Activated T-helper 1 cell treated with anti-CD3 and anti-CD28 coated beads, Interleukin-12 subunit alpha, Interleukin-12 subunit beta, Interleukin-2, Interleukin-4 antibody, amounts not matched to agents 30 ng/mL and 10 ng/mL and 1 ng/mL, durations not matched to agents 14 hours and 24 hours and 36 hours (primary cell): ENCODE measurements at places on chromosomes 1 and 21. TPM values are rescaled to one million over a fixed set of nuclear protein-coding genes. Genes with fewer than 3 reads are reported as not detected.

DNA sequence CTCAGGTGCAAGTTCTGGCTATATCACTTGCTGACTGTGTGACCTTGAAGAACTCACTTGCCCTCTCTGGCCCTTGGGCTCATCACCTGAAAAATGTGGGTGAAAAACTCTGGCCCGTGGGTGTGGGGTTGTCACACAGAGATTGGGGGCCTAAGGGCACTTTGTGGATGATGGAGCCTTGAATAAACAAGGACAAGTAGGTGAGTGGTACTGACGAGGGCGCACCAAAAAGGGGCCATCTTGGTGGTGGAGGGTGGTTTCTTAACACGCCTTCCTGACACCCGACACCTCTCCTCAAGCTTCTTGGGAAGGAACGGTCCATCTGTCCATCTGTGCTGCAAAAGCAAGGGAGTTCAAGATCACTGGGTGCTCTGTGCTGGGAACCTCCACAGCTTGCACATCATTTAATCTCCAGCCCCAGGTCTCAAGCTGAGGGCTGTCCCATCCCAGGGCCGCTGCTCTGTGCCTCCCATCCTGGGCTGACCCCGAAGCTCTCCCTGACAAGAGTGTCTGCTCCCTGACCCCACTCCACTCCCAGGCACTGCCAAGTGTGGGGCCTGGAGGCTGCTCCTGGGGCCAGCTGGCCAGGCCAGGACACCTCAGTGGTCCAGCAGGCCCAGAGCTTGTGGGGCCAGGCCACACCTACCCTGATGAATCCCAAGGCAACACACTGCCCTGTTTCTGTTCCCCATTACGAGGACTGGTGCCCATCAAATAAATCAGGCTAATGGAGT is 97.3 kb downstream of the GLIS1 start:
- H3K4me3 ChIP-seq = no peak overlapping the region
- H3K27me3 ChIP-seq = no peaks in the 10 kb centered on the region
- no peaks in the 10 kb centered on the region for H3K36me3 ChIP-seq
- no peak for DNase-seq

GRCh38 chr1:113903501-113904292 is 902 bp downstream of the AP4B1 start:
- H3K36me3 ChIP-seq = peaks cover 47% of the 10 kb centered on the region
- peaks cover 65% of the 10 kb centered on the region for H3K4me1 ChIP-seq
- no peak for DNase-seq
- no peaks in the 10 kb centered on the region for H3K27me3 ChIP-seq

DNA sequence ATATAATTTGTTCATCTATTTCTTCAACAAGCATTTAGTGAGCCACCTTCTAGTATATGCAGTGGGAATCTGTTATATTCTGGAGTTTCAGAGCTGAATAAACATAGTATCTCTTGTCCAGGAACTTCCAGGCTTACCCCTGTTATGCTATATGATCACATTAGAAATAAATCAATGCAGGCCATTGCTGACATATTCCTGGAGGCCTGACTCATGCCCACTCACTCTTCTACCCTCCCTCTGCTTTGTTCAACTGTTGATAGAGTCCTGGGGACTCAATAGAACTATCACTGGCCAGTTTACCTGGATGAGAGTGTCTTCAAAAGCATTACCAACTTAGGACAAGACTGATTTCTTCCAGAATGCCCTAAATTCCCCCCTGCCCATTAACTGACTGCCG is 29.3 kb upstream of the SRSF10 start:
- H3K4me3 ChIP-seq = no peak overlapping the region
- no peak for DNase-seq
- H3K4me1 ChIP-seq = no peaks in the 10 kb centered on the region
- no peaks in the 10 kb centered on the region for H3K36me3 ChIP-seq
- H3K27ac ChIP-seq = no peak overlapping the region

DNA sequence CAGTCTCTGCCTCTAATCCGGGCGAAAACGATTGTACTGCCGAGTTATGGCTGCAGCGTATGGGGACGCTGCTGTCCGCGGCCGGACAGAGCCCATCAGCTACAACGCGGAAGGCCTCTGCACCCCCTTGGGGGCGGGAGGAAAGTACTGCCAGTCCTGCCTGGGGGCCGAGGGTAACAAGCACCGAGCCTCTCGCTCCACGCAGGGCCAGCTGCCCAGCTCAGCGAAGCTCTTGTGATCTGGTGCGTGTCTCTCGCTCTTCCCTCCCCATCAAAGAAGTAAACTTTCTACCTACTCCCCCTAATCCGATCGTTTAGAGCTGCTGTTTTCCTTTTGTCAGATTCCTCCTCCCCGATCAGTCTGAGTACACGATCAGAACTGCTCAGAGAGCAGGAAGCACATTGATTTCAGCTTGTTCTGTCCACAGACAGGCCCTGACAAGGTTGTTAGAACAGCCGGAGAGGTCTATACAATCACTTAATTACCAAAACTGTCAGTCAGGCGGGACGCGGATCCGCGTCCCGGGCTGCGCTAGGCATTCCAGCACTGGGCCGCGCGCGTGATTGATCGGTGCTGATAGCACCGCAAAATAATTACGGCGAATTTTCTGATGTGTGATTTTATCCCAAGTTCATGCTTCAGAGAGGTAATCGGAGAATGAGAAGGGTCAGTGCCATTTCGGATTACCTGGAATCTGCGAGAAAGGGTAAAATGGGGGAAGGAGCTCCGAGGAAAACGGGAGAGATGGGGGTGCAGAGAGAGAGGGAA is 8.7 kb upstream of the BARHL2 start:
- peak overlapping the region; percentile 84 for H3K27ac ChIP-seq
- peaks cover 92% of the 10 kb centered on the region for H3K27me3 ChIP-seq
- H3K4me1 ChIP-seq = peaks cover 58% of the 10 kb centered on the region
- no peak for DNase-seq

DNA sequence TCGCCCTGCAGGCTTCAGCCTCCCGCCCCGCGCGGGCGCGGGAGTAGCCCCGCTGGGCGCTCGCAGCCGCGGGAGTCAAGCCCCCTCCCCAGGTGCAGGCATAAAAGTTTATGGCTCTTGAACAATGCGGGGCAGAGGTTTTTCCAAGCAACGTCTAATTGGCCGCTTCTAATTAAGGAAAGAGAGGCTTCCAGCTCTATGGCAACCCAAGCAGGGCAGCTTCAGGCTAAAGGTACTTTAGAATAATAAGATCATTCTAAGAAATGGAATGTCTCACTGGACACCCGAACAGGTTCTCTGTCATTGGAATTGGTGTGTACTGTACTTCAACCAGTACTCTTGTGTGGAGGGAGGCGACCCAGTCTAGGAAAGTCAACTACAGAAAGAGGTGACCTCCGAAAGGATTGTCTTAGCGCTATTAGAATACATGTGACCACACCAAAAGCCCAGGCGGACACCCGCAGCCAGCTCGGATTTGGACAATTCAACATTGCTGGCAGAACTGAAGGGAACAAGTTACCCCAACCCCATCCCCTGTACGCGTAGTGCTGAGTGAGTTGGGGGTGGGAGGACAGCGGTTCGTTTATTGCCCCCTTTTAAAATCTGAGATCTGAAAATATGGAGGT is 12.5 kb downstream of the NR5A2 start:
- peaks cover 8% of the 10 kb centered on the region for H3K36me3 ChIP-seq
- no peak overlapping the region for H3K27ac ChIP-seq
- peaks cover 27% of the 10 kb centered on the region for H3K4me1 ChIP-seq

Gene FCAMR
- total RNA-seq = not detected in 2 replicates

DNA sequence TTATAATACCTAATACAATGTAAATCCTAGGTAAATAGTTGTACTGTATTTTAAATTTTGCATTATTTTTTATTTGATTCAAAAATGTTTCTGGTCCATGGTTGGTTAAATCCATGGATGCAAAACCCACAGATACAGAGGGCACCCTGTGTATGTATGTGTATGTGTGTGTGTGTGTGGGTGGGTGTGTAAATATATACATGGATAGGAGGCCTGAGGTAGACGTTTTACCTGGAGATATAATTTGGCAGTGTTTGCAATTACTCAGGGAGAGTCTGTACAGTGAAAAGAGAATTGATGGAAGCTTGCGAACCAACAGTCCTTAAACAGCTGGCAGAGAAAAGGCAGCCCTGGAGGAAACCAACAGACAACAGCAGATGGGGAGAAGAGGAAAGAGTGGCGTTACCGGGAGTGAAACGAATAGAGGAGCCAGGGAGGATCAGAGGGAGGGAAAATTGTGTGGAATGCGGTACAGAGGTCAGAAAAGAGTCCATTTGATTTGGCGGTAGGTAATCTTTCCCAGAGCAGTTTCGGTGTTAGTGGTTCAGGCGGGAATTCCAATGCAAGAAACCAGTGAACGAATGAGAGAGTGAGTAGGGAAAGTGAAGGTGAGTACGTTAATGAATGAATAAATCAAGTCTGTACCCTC is 47.9 kb upstream of the NBL1 start:
- peak overlapping the region; percentile 97 for H3K4me3 ChIP-seq
- no peak for DNase-seq
- peaks cover 38% of the 10 kb centered on the region for H3K4me1 ChIP-seq
- H3K27ac ChIP-seq = peak overlapping the region; percentile 100
- H3K27me3 ChIP-seq = peaks cover 9% of the 10 kb centered on the region
- peaks cover 19% of the 10 kb centered on the region for H3K36me3 ChIP-seq

Gene CYP4A22
- not detected in 2 replicates for total RNA-seq

- peaks cover 15% of the 10 kb centered on the region for H3K4me1 ChIP-seq
- peak overlapping the region; percentile 92 for H3K27ac ChIP-seq
- DNase-seq = peak; percentile 98
- H3K27me3 ChIP-seq = no peaks in the 10 kb centered on the region
- H3K4me3 ChIP-seq = peak overlapping the region; percentile 95
- H3K36me3 ChIP-seq = peaks cover 4% of the 10 kb centered on the region
Measured at GRCh38 chr1:155227261-155228095, 19.0 kb downstream of the MTX1 start.

Gene GPR137B
- total RNA-seq = 9.2 and 10.5 TPM in 2 replicates

- no peak overlapping the region for H3K27ac ChIP-seq
- no peak for DNase-seq
Measured at GRCh38 chr1:16718908-16719533, 21.3 kb upstream of the RNU1-4 start.

GRCh38 chr21:19400223-19400770 is 996.7 kb upstream of the TMPRSS15 start:
- H3K27me3 ChIP-seq = no peaks in the 10 kb centered on the region
- no peak overlapping the region for H3K27ac ChIP-seq
- no peaks in the 10 kb centered on the region for H3K36me3 ChIP-seq

GRCh38 chr21:42381347-42381984 is 14.4 kb downstream of the TMPRSS3 start:
- H3K36me3 ChIP-seq = peaks cover 32% of the 10 kb centered on the region
- peaks cover 13% of the 10 kb centered on the region for H3K4me1 ChIP-seq
- no peak overlapping the region for H3K4me3 ChIP-seq
- H3K27ac ChIP-seq = peak overlapping the region; percentile 23

GRCh38 chr1:103529746-103530145 is 4.2 kb downstream of the RNPC3 start:
- H3K27me3 ChIP-seq = no peaks in the 10 kb centered on the region
- H3K27ac ChIP-seq = no peak overlapping the region
- peaks cover 36% of the 10 kb centered on the region for H3K36me3 ChIP-seq
- DNase-seq = no peak

DNA sequence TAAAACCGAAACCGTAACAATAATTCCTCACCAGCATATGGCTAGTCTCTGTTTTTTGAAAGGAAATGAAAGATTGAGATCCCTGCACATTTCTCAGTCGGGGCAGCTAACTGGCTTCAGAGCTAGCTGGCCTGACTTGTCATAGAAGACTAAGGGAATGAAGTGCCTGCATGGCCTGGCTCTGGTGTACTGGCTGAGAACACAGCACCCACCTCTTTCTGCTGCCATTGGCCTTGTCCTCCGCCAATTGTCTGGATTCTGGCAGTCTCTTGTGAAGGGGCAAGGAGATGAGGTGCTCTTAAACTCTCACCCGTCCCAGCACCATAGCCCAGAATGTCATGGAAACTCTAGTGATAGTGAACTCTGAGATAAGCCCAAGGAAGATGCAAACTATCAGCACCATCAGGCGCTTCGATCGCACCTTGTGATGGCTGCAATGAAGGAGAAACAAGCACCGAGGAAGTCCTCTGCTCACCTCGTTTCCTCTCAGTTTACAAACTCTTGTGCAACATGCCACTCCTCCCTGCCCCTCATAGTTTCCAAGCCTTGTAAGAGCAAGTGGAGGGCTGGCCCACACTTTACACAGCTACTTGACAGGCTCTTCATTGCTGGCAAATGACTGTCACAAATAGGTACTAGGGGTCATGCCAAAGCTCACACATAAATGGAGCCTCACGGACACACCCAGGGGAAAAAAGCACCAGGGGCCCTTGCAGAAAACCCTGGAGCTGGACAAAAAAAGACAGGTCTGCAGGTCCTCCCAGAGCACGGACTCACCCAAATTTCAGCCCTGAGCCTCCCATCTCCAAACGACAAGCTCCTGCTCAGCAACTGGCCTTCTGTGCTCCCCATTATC is 16.4 kb downstream of the INPP5B start:
- H3K4me1 ChIP-seq = peaks cover 36% of the 10 kb centered on the region
- peak overlapping the region; percentile 81 for H3K27ac ChIP-seq
- DNase-seq = peak; percentile 9
- H3K27me3 ChIP-seq = no peaks in the 10 kb centered on the region

GRCh38 chr1:225903623-225904022 is 14.7 kb upstream of the LEFTY1 start:
- H3K4me1 ChIP-seq = peaks cover 22% of the 10 kb centered on the region
- H3K36me3 ChIP-seq = no peaks in the 10 kb centered on the region

Gene BMP8B
- 0.31 and 0.42 TPM in 2 replicates for total RNA-seq

GRCh38 chr21:41925767-41926116 is 28.1 kb downstream of the C2CD2 start:
- peaks cover 6% of the 10 kb centered on the region for H3K36me3 ChIP-seq
- DNase-seq = no peak
- H3K4me1 ChIP-seq = peaks cover 69% of the 10 kb centered on the region
- H3K27me3 ChIP-seq = peaks cover 6% of the 10 kb centered on the region

Gene PCAT6
- 1.1 and 1.7 TPM in 2 replicates for total RNA-seq

Gene COL9A2
- 20.4 and 22.3 TPM in 2 replicates for total RNA-seq

DNA sequence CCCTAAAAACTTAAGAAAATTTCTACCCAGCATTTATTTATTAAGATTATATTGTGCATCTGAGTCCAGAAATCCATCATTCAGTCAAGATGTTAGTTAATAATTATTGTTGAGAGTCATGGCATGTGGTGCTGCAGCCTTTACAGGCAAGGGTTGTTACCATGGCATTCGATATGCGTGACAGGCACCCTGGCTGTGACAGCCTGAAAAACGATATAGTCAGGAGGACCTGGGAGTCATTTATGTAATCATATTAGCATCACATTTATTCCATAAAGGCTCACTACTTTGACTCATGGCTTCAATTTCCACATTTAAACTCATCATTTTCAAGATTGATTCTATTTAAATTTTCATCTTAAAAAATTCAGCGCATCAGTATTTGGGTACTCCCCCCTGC is 68.0 kb downstream of the CACHD1 start:
- peaks cover 19% of the 10 kb centered on the region for H3K4me1 ChIP-seq
- peaks cover 7% of the 10 kb centered on the region for H3K27me3 ChIP-seq
- DNase-seq = no peak
- no peaks in the 10 kb centered on the region for H3K36me3 ChIP-seq
- no peak overlapping the region for H3K27ac ChIP-seq

DNA sequence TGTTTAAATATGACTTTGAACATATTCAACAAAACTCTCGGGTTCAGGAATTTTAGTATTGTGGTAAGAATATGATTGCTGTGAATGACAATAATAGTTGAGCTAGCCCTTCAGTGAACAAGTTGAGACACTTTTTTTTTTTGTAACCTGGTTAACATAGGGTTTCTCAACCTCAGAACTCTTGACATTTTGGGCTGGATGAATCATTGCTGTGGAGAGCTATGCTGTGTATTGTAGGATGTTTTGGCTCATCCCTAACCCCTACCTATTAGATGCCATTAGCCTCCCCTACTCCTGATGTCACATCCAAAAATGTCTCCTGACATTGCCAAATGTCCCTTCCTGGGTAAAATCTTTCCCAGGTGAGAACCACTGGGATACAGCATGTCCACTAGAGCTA is 113.7 kb downstream of the RUNX1 start:
- DNase-seq = no peak
- peaks cover 90% of the 10 kb centered on the region for H3K4me1 ChIP-seq
- H3K4me3 ChIP-seq = peak overlapping the region; percentile 60
- H3K27me3 ChIP-seq = no peaks in the 10 kb centered on the region
- H3K27ac ChIP-seq = peak overlapping the region; percentile 95
- H3K36me3 ChIP-seq = peaks cover 15% of the 10 kb centered on the region

Gene OPTC
- not detected in 2 replicates for total RNA-seq

Gene AQP10
- total RNA-seq = not detected in 2 replicates
